Activated CD8-positive, alpha-beta memory T cell treated with anti-CD3 and anti-CD28 coated beads for 24 hours (primary cell): ENCODE measurements at places on chromosomes 6 and 20.

DNA sequence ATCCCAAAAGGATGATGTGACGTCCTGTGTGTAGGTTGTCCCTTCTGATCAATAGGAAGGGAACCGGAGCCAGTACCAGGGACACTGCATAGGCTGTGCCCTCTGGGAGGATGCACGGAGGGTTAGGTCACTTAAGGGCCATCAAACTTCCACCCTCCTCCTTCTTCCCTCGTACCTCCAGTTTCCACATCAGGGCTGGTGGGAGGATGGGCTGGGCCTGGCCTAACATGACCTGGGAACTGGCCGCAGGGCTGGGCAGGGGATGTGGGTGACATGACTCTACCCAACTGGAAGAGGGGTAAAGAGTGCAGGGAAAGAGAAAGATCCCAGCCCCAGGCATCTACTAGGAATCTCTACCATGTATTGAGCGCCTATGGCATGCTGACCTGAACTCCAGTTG lies 46.2 kb upstream of the MDGA1 start:
- DNase-seq, result no peak

GRCh38 chr20:42530855-42531448 lies 658.8 kb downstream of the PTPRT start:
- no peak for DNase-seq

DNA sequence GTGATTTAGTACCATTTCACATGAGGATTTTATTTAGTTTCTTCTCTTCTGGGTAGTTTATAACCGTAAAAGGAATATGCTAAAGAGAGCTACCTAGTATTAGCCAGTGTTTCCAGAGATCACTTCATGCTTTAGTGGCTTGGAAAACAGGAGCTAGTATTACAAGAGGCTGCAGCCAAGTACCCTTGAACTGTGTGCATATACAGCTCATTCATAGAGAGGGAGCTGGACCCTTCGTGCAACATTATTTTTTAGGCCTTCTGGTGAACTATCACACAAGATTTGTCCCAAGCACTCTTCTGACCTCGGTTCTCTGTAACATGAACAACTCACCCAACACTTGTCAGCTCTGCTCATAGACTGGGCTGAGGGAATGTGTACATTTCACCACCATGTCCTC lies 74.9 kb upstream of the RIN2 start:
- DNase-seq, result no peak

DNA sequence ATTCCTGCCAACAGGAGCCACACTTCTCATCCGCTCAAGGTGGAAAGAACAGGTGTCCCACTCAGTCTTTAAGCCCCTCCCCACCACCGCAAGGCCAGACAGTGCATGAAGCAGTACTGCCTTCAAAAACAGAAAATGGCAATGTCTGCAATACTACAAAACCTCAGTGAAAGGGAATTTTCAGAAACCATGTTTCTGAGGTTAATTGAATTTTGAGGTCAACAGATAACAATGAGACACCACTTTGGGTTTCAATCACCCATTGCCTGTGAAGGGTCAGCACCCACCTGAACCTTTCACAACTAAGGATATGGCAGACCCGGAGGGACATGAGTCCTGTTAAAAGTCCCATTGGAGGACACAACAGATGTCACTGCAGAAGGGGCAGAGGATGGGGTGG lies 13.0 kb downstream of the ZC3H12D start:
- DNase-seq, result no peak

GRCh38 chr6:79671600-79672266 lies 40.6 kb downstream of the SH3BGRL2 start:
- peak; percentile 75 for DNase-seq
